Caco-2 (cell line): ENCODE measurements at places on chromosomes 6 and 20.

DNA sequence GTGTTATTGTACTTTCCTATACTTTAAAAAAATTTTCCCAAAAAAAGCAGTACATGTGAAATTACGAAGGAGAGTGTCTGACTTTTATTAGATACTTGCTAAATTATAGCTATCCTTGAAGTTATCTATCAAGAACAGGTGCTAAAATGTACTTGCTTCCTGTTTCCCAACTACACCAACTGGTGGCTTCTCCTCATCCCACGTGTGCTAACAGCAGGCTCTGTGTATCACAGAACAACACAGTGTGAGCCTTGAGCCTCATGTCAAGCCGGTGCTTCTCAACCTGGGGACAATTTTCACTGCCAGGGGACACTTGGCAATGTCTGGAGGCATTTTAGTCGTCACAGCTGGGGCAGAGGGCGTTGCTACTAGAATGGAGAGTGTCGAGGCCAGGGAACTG, 36.2 kb upstream of the CDYL start:
- DNase-seq, result no peak

- DNase-seq, result peak; percentile 91
These were observed 31.7 kb upstream of the CCN5 start for GRCh38 chr20:44683263-44684046.

- DNase-seq, result no peak
These were observed 80.7 kb upstream of the CCDC167 start for GRCh38 chr6:37580176-37580955.

- peak; percentile 63 for DNase-seq
These were observed 7.2 kb downstream of the GCNT2 start for GRCh38 chr6:10528158-10528981.

DNA sequence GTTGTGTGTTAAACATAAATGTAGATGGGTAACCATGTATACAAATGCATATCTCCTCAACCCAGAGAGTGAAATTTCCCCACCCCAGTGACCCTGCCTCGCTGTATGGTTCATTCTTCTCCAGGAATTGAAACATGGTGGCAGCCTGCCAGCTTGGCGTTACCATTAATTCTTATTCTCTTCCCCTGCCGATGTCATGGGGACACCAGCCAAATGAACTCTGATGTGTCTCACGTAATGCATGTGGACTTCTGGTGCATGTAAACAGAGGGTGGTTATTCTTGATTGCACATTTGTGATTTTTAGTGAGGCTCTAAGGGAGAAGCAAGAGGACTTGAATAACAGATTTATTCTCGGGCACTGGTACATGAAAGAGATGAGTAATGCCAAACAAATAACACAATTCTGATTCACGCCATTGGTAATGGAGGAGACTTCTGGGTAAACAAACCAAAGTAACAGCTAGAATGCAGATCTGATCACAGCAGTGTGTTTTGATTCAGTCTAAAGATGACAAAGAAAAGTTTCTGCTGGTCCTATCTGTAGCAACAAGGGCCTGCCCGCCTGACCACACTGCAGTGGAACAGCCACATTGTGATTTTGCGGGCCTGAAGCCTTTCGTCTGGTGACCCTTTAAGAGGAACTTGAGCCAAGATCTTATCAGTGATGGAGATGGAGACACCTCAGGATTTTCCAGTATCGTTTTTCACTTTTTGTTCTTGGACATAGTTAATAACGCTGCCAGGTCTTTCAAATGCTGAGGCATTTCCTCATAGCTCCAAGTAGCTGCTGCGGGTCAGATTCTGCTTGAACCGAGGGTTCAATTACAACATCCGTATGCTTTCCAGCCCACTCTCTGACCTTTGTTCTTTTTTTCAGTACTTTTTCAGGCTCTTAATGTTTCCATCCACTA, 171.8 kb upstream of the AKAP12 start:
- DNase-seq, result no peak

GRCh38 chr20:3930265-3931206, 41.3 kb downstream of the PANK2 start:
- DNase-seq, result no peak

DNA sequence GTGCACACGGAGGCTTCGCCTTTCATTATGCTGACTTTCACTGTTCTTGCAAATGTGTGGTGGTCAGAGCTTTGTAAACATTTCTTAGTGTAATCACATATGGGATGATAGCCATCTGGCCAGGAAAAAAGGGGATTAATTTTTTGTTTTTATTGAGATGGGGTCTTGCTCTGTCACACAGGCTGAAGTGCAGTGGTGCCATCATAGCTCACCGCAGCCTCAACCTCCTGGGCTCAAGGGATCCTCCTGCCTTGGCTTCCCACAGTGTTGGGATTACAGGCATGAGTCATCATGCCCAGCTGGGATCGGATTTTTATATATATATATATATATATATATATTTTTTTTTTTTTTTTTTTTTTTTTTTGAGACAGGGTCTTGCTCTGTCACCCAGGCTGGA, 11.0 kb upstream of the TIAM2 start:
- no peak for DNase-seq
